ENCODE measurements at places on chromosomes 7 and 10.
A peak's percentile ranks its signal among the peaks of the same experiment; 100 is the strongest.

DNA sequence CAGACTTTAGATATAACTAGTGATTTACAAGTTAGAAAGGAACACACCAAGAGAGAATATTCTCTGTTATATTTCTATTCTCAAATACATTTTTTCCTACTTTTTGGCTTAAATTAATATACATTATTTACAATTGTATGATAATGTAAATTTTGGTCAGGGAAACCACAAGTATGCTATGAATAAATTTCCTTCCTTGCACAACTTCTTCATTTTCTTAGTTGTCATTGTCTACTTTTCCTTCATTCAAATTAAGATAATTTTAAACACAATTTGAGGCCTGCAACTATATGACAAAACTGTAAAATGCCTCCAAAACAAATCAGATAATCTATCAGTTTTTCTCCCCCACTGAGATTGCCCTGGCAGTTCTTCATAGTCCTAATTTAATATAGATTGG lies 131.3 kb downstream of the CDK14 start:
- DNase-seq = no peak

DNA sequence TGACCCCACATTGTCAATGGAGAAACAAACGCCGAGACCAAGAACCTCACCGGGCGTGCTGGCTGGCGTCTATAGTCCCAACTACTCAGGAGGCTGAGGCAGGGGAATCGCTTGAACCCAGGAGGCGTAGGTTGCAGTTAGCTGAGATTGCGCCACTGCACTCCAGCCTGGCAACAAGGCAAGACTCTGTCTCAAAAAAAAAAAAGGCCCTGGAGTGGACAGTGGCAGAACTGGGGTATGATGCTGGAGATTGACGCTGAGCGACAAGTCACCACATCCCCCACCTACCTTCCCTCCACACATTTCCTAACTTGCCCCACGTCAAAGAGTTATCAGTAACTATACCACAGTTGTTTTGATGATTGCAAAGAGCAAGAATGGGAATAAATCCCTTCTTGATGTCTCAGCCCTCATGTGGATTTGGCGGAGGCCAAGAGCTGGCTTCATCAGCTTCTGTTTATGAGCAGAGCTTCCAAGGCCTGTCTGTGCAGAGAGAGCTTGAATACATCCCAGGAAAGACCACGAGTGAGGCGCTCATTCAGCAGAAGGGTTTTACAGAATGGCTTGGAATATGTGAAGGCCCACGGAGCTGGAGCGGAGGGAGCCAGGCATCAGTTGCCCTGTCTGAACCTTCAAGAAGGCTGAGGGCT lies 28.0 kb upstream of the TNS3 start:
- no peak for DNase-seq

GRCh38 chr10:121601458-121601857 lies 3.2 kb upstream of the FGFR2 start:
- no peak for DNase-seq

GRCh38 chr10:129621693-129622092 lies 154.7 kb downstream of the MGMT start:
- no peak for DNase-seq

DNA sequence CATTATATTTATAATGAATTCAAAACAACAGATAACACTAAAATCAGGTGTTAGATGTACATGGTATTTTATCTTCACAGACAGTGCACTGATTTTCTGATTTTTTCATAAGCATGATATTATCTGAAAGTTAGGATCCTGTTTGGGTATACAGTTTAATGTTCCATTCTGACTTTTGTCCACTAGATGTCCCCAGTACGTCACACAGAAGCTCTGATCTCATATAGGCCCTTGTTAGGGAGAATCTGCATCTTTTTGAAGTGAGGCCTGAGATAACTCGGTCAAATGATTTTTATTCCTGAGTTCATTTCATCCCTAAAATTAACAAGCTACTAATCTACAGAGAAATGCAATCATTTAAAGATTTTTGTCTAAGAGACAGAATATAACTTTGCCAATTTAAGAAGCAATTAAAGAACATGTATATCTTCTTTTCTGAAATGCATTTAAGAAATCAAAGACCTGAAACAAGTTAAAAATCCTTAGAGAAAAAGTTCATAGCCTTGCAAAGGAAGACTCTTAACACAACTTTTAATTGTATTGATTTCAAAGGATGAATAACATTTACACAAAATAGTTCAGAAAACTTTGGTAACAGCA lies 72.0 kb upstream of the TES start:
- DNase-seq = peak; percentile 51

DNA sequence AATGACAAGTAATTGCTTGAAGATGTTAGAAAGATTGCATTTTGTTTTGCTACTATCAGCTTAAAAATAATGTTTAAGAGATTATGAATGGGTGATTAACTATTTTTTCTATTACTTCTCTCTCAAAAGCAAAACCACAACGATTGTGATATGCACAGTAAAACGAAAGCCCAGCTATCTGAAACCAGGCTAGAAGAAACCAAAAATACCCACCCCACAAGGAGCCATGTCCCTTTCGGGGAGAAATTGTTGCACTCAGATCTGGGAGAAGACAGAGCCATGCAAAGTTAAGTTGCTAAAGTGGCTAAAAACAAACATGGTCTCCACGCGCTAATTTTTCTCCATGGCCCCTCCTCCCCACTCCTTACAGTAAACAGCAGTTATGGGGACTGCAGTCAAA lies 173.6 kb downstream of the RPS24 start:
- no peak for DNase-seq

DNA sequence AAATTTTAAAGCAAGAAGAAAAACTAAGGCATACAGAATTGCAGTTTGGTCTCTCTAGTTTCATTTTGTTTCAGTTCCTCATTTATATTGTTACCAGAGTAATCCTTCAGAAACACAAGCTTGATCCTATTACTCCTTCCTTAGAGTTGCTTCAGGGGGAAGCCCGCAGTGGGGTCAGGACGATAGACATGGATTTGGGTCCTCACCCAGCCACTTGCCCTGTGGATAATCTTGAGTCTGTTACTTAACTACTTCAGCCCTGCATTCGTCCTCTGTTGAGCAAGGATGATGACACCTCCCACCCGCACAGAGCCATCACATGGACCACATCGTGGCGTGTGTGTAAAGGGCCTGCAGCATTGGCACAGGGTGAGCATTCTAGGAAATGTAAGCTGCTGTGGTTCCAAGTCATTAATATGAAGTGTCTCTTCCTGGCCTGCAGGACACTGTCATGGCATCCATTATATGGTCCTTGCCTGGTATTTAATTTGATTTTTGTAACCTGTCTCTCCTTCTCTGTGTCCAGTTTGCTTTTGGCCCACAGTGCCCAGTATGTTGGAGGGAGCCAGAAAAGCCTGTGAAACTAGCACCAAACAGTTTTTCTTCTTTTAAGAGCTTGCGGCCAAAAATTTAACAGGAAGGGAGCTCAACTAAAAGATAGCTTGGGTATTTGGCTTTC lies 111.2 kb downstream of the EEPD1 start:
- DNase-seq = no peak

DNA sequence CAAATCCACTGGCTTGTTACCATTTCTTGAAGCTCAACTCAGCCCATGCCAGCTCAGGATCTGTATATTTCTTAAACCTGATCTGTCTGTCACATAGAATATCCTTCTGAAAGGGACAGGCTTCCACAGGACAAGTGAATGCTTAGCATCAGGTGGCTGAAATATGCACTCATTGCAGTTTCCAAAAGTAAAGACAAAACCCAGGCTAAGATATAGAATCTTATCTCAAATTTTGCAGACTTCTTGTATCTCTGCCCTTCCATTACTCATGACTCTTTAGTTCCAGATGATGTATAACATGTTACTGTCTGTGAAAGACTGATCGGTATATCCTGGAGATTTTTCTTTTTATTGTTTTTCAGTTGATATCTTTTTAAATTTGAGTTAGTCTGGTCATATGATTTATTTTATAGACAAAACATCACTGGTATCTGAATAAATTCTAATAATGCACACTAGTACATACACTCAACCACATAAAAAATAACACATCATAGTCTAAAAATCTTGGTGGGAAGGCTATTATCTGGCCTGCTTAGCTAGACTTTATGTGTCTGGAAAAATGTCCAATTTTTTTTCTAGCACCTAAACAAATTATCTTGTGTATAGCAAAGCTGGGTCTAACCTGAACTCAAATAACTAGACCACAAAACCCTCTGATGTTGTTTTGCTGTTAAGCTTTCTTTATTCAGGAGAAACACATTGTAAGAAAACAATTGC lies 182.6 kb downstream of the ADAM12 start:
- no peak for DNase-seq

GRCh38 chr7:116188-116981 lies 76.0 kb upstream of the FAM20C start:
- peak; percentile 46 for DNase-seq

DNA sequence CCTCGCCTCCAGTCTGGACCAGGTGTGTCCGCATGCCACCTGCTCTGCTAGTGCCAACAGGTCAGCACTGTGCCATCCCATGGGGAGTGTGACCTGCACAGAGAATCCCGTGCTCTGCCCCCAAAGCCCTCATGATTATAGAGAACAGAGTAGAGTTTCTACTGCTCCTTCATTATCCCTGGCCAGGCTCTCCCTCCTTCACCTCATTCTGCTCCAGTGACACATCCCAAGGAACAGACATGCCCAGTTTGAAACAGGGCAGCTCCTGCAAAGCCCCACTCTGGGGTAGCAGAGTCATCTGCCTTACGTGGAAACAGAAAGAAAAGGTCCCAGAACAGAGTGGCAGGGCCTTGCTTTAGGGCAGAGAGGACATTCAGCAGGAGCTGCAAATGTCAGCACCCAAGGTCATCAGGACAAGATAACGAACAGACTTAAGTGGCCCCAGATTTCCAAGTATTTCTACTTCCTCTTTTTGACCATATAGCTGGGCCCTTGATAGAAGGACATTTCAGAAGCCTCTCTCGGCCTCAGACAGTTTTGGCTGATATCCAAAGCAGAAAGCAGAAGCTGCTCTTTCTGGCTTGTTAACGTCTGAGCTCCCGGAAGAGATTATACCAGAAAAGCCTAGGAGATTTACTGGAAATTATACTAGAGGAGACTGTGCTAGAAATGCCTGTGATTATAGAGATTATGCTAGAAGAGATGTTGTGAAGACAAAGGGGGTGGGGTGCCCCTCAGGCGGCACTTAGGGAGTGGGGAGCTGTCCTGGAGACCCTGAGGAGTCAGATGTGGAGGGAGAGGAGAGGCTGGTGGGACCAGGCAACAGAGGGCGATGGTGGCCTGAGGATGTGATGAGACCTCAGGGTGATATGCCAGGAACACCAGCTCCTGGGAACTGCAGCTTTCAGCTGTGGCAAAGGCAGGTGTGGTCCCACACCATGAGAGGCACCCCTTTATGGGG lies 12.6 kb downstream of the TMEM176B start:
- DNase-seq = peak; percentile 58

DNA sequence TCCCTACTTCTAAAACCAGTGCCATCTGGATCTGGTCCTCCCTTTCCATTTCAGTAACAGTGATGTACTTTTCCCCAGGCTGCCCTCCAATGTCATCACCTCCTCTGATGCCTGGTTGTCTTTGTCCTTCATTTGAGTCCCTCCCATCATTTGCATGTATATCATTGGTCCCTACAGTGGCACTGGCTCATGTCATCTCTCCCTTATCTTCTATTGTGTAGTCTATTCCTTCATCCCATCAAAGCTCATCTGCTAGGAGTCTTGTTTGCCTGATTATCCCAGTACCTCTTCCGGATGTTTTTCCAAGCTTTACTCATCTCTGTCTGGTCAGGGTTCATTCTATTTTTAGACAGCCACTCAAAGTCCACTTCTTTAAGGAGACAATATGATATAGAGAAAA lies 292.9 kb upstream of the BMPER start:
- no peak for DNase-seq

DNA sequence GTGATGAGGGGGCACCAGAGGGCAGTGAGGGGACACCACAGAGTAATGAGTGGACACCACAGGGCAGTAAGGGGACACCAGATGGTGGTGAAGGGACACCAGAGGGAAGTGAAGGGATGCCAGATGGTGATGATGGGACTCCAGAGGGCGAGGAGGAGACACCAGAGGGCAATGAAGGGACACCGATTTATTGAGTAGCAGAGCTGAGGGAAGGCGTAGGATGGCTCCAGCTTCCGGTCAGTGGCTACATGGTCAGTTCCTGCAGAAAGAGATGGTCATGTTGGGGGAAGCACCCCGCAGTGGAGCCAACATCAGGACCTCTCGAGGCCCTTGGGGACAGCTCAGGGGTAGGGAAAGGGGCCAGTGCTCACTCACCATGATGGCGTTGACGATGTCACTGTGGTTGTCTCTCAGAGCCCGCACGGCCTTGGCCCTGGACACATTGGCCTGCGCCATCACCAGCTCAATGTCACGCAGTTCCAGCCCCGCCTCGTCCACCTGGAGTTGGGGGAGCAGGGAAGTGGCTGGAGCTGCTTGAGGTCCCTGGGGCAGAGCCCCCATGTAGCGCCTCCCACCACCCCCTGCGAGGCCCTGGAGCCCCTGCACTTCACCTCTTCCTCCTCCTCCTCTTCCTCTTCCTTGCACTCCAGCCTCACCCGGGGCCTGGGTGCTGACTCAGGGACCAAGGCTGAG lies 8.4 kb downstream of the NACAD start:
- no peak for DNase-seq

DNA sequence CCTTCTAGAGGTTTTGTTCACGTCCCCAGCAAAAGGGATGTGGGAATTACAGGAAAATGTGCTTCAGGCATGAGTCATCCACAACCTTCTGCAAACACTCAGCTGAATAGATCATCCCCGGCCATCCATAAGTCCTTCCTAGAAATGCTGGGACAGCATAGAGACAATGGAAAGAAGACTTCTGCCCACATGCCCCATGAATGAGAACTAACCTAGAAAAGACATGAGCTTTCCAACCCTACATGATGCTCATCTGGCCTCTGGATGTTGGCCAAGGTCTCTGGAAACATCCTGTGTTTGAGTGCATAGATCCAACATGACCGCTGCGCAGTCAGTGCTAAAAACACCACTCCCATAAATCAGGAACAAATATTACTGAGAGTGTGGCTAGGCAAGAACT lies 277.5 kb downstream of the PLXNA4 start:
- DNase-seq = no peak

DNA sequence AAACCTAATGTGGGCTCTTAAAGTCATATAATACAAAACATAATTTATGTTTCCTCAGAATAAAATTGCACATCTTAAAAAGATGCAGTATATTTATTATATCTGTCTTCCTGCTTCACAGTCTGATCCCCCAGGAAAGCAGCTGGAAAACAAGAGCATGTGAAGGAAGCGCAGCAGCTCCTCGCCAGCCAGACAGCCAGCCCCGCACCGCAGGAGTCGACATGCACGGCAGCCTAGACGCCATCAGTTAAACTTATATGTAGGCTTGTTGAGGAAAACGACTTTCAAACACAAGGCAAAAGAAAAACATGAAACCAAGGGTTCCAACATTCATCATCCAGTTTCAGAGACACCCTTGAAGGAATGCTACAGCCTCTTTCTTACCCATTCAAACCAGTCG lies 59.0 kb downstream of the PAXIP1 start:
- no peak for DNase-seq

GRCh38 chr10:70661623-70662361 lies 10.5 kb upstream of the ADAMTS14 start:
- no peak for DNase-seq

GRCh38 chr10:17675638-17676037 lies 31.7 kb downstream of the STAM start:
- DNase-seq = no peak
